ENCODE measurements at places on chromosomes 3 and 15.

- DNase-seq: no peak
Observed at GRCh38 chr3:81955878-81956277, 194.4 kb upstream of the GBE1 start.

- no peak for DNase-seq
Observed at GRCh38 chr3:74535281-74535680, 79.2 kb downstream of the CNTN3 start.

GRCh38 chr3:114447950-114448479 lies 154.2 kb downstream of the TIGIT start:
- DNase-seq: no peak

- no peak for DNase-seq
Observed at GRCh38 chr3:26198609-26199008, 408.7 kb downstream of the OXSM start.

GRCh38 chr3:141708367-141708766 lies 29.7 kb upstream of the RNF7 start:
- DNase-seq: no peak

DNA sequence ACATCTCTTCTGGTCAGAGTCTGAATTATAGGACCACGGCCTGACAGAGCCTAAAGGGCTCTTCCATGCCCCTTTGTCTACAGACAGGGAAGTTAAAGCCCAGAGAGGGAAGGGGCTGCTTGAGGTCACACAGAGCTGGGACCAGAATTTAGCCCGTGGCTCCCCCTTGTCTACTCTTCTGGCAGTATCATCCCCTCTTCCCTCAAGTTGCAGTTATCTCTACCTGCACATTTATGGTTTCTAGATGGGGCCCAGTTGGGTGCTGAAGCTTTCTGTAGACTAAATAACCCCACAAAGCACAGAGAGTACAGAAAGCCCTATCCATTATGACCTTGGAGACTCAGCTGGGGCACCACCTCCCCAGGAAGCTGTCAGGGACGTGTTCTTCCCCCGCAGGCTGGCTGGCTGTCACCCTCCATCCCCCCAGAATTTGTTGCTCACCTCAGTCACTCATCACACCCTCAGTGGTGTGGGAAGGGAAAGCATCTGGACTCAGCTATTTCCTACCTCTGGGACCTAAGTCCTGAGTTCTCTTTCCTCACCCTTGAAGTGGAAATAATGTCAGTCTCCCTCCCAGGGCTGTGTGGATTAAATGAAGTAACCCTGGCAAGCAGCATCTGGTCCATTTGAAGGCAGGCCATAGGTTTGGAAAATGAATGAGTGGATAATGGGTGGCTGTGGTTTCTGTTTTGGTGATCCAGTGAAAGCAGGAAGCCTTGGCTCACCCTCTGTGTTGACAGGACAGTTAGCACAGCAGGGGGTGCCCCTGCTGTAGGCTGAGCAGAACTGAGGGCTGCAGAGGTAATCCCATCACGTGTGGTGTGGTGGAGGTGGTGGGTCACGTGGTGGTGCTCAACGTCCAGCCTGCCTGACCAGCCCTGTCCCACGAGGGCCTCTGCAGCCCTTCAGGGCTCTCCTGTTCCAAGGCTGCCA lies 16.3 kb downstream of the ACOX2 start:
- no peak for DNase-seq

- no peak for DNase-seq
Observed at GRCh38 chr15:79059081-79059572, 31.5 kb downstream of the RASGRF1 start.

DNA sequence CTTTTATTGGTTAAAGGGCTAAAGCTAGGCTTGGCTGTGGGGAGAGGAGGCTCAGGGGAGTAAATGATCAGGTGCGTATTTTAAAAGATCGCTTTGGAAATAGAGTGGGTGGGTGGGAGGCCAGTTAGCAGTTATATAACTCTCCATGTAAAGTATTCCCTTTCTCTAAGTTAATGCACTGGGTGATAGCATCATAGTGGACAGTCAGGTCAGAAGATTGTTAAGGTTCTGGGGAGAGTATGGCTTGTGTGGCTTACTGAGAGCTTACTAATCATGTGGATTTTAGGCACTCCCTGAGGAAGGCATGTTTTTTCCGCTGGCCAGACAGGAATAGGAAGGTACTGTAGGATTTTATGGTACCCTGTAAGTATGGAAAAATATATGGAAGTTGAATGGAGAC lies 6.3 kb upstream of the EIF3J start:
- no peak for DNase-seq

DNA sequence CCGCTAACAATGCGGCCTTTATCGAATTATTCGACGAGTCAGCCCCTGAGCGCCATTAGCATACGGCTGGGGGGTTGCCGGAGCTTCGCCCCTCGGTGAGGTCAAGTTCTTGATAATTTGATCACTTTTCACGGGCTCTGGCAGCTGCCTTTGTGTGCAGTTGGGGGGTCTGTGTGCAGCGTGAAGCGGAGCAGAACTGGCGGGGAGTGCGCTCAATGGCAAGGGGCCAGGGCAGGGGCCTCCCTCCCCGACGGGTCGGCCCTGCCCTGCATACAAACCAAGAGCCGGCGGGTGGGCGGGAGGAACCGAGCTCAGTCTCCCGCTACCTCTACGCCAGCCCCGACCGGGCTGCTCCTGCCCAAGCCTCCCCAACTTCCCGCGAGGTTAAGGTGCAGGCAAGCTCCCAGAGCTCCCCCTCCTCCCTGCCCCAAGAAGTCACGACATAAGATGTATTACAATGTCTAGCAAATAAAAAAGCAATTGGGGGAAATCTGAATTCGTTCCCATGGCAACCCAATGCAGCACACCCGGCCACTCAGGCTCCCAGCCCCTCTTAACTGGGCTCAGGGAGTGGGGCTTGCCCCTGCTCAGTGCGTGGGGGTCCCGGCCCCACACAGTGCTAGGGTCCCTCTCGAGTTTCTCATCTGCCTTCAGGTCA lies 34.1 kb upstream of the POLG start:
- no peak for DNase-seq

GRCh38 chr3:30544812-30545211 lies 61.6 kb upstream of the TGFBR2 start:
- no peak for DNase-seq

DNA sequence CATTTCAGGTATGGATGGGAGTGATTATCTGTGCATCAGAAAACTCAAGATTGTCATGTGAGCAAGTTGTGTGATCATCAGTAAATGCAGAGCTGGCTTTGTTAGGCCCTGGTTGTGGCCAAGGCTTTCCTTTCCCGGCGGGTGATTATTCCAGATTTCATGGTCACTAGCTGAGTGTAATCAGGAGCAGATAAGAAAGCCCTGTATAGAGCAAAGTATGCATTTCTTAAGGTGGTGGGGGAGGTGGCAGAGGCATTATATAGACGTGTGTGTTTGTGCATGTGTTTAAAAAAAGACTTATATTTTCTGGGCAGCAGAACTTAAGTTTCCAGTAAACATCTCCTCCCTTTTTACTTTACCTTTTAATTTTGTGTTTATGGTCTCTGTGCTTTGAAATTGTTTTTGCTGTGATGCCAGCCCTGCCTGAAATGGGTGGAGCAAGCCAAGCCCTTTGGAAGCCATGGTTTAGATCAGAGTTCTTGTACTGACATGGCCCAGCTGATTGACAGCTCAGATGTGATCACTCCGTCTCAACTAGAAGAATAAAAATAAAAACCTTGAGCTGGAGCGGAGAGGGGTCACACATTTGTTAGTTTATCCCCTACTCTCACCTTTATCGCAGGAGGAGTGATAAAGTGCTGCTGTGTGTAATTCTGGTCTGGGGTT lies 22.2 kb downstream of the SMAD3 start:
- DNase-seq: no peak

GRCh38 chr3:133506215-133506901 lies 67.1 kb upstream of the CDV3 start:
- DNase-seq: no peak

DNA sequence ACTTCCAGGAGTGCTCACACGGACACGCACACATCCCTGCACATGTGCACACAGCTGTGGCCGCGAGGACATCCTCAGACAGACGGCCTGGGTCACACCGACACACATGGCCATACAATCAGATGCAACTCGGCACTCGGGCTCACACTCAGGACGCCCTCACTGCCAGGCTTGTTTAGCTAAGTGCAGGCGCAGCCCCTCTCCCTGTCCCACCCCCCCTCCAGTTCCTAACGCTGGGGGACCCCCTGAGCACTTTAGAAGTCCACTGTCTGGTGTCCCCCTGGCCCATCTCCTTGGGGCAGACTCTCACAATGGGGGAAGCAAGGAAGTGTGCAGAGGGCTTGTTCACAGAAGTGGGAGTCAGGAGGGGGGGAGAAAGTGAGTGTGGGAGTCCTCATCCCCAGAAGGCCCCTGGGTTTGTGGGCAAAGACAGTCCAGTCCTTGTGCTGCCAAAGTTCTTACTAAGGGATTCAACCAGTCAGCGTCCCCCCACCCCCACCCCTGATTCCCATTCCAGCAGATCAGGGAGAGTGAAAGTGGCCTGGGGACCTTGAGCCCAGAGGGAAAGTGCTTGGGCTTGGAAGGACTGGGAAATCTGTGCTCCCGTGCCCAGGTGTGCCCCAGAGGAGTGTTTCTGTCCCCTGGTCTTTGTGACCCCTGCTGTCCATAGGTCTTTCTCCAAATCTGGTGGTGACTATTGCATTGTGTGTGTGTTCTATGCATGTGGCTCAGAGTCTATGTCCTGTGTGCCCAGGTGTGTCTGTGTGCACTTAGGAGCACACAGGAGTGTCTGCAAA lies 767 bp upstream of the GATA2 start:
- no peak for DNase-seq

GRCh38 chr3:195715583-195716266 lies 5.1 kb upstream of the MUC20 start:
- DNase-seq: no peak

- DNase-seq: no peak
Observed at GRCh38 chr3:125148016-125148812, 64.3 kb downstream of the SLC12A8 start.

DNA sequence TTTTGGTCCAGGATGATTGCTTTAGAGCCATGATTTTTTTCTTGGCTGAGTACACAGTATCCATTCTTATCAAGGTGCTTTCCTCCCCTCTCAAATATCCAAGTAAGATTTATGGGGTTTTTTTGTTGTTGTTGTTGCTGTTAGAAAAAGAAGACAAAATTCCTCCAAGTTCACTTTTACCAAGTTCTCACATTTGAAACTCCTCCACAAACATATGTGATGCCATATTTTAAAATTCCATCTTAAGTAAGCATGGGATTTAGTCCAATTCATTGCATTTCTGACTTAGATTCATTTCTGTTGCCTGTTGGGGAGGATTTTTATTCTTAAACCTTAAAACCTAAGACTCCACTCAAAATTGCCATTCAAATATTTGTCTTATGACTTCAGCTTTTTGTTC lies 128.6 kb upstream of the SPATA12 start:
- DNase-seq: no peak

DNA sequence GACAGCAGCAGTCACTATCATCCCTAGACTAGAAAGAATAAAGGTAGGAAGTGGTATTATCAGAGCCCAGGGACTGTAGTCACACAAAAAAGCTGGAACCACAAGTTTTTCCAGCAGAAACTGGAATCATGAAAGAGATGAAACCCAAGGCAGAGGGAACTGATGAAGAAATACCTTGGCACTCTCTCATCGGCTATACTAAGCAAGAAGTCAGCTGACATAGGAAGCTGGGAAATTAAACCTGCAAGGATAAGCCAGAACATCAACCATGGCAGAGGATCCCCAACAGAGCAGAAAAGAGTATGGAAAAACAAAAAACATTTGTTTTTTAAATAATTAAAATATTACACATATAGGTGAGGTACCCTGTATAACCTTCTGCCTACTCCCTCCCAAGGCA lies 86.5 kb downstream of the AQR start:
- no peak for DNase-seq

All from stimulated activated CD8-positive, alpha-beta memory T cell treated with anti-CD3 and anti-CD28 coated beads, Interleukin-7, amount 100 ng/mL, for 1 hour (primary cell).